ENCODE measurements at places on chromosomes 5 and 9. TPM values are rescaled to one million over a fixed set of nuclear protein-coding genes. Genes with fewer than 3 reads are reported as not detected.

Gene FBXO4
- total RNA-seq, result 16.9 TPM

Gene BOD1
- 51.4 TPM for total RNA-seq

Gene FOXD4L6
- total RNA-seq, result not detected

Gene SLC25A2
- not detected for total RNA-seq

Gene GABRA1
- total RNA-seq, result not detected

Gene QRFP
- total RNA-seq, result not detected

Gene PPP1R26
- 13.4 TPM for total RNA-seq

Gene FCN1
- total RNA-seq, result not detected

Gene SPINK7
- total RNA-seq, result not detected

Gene ITK
- total RNA-seq, result 0.11 TPM

Gene CDO1
- total RNA-seq, result 0.89 TPM

Gene SLIT3
- 61.9 TPM for total RNA-seq

DNA sequence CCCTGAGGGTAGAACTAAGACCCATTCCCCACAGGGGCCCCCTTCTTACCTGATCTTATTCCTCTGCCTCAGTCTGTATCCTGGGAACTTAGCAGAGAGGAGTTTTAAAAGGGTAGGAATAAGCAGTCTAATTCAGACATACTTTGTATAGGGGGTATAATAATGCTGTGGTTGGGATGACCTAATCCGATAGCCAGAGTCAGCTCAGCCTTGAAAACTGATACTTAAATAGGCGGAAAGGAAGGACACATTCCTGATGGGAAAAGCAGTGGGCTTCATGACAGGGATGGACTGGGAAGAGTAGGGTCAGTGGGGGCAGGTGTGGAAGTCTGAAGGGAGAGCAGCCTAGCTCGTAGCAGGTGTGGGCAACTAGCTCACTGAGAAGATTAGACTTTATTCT lies 52.2 kb upstream of the TESK1 start:
- H3K27ac ChIP-seq, result peak overlapping the region; percentile 10
- no peak overlapping the region for H3K4me3 ChIP-seq
- no peaks in the 10 kb centered on the region for H3K27me3 ChIP-seq
- H3K36me3 ChIP-seq, result peaks cover 22% of the 10 kb centered on the region
- H3K4me1 ChIP-seq, result peaks cover 41% of the 10 kb centered on the region

DNA sequence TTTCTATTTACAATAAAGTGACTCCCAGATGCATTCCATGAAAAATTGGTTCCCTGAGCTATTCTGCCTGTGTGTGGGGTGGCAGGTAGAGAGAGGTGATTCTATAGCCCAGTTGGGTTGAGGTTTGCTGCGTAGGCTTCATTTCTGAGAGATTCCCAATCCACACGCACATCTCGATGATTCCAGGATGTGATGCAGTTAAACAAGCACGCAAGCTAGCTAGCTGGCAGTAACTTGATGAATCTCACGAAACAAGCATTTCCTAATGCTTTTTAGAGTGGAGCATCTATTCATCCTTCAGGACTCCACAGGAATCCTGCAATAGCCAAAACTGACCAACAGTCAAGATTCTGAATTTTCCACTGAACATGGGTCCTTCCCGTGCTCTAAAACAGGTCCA lies 43.8 kb upstream of the CER1 start:
- no peak overlapping the region for H3K4me3 ChIP-seq
- no peak overlapping the region for H3K27ac ChIP-seq
- no peaks in the 10 kb centered on the region for H3K36me3 ChIP-seq
- DNase-seq, result no peak
- H3K27me3 ChIP-seq, result no peaks in the 10 kb centered on the region

DNA sequence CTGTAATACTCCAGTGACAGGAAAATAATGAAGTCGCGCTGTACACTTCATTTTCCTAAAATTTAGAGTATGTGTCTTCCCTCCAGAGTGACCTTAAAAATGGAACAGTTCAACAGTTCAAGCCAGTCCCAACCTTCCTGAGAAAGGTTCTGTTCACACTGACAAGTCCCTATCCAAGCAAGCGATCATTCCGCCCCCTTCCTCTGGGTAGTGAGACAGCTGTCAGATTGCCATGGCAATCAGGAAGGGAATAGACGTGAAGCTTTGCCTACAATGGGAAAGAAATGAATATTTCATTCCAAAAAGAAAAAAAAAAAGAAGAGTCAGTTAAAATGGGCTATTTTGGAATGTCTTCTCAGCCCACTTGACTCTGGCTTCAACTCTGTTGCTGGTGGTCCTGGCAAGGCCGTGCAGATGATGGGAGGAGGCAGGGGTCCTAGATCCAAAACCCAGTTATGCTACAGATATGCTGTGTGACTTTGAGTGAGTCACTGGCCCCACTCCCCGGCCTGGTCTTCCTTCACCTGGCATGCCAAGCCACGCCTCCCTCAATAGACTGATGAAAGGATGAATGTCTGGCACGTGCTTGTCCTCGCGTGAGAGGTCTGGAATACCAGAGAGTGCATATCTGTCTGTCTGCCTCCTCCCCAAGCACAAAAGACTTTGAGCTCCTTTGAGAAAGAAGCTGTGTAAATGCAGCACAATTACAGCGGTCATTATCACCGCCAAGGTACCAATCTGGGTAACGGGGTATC lies 165.8 kb upstream of the WWC1 start:
- DNase-seq, result no peak
- H3K4me1 ChIP-seq, result 0 out of 2 replicates have a peak, but pooled peaks cover 10% of the 10 kb centered on the region
- H3K27me3 ChIP-seq, result no peaks in the 10 kb centered on the region
- H3K27ac ChIP-seq, result no peak overlapping the region

DNA sequence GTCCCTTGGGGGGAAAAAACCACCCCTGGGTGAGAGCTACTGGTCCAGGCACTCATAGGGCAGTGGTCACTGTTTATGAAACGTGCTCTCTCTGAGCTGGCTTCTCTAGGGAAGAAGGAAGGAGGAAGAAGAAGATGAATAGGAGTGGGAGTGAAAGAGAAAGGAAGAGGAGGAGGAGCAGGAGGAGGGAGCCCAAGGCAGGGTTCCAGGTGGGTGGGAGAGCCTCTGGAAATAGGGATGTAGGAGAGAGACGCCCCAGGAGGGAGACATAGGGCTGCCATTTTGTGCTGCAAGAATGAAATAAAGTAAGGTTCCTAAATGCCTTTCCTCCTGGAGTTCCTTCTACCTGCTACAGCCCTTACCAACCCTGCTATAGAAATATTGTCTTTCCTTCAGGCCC lies 65.7 kb downstream of the PCDH1 start:
- no peak overlapping the region for H3K27ac ChIP-seq
- peaks cover 40% of the 10 kb centered on the region for H3K27me3 ChIP-seq
- H3K36me3 ChIP-seq, result no peaks in the 10 kb centered on the region
- H3K4me1 ChIP-seq, result no peaks in the 10 kb centered on the region

GRCh38 chr9:130222833-130223232 lies 42.7 kb upstream of the HMCN2 start:
- no peaks in the 10 kb centered on the region for H3K4me1 ChIP-seq
- peaks cover 8% of the 10 kb centered on the region for H3K36me3 ChIP-seq
- H3K4me3 ChIP-seq, result no peak overlapping the region
- no peaks in the 10 kb centered on the region for H3K27me3 ChIP-seq
- no peak for DNase-seq

GRCh38 chr5:137015540-137016116 lies 483.5 kb downstream of the SPOCK1 start:
- DNase-seq, result no peak
- no peaks in the 10 kb centered on the region for H3K4me1 ChIP-seq
- no peaks in the 10 kb centered on the region for H3K27me3 ChIP-seq
- H3K36me3 ChIP-seq, result no peaks in the 10 kb centered on the region
- no peak overlapping the region for H3K27ac ChIP-seq

GRCh38 chr5:32174011-32174870 lies at the start of gene GOLPH3:
Gene GOLPH3, minus strand, starts transcription at chr5:32174319. Its CDS starts 285 bp downstream, at chr5:32174034.
- H3K27me3 ChIP-seq, result no peaks in the 10 kb centered on the region
- peaks cover 12% of the 10 kb centered on the region for H3K36me3 ChIP-seq
- peak within 1 kb of the TSS; percentile 96 for H3K4me3 ChIP-seq
- H3K4me1 ChIP-seq, result peaks cover 38% of the 10 kb centered on the region
- H3K27ac ChIP-seq, result peak within 1 kb of the TSS; percentile 99
- peak; percentile 98 for DNase-seq

DNA sequence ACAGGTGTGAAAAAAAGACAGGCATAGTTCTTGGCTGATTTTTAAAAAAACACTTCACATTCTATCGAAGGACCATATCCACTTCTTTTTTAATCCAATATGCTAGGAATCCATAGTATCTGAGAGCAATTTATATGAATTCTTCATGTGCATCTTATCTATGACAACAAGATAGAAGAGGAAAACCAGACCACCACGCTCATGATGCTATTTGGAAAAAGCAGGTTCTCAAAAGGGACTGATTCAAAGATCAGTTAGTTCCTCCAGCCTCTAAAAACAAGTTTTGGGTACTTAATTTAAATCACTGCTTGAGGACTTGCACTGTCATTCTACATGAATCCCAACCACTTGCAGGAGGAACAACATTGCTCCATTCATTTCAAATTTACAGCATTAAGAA lies 6.3 kb downstream of the MEF2C start:
- H3K27me3 ChIP-seq, result no peaks in the 10 kb centered on the region
- H3K36me3 ChIP-seq, result no peaks in the 10 kb centered on the region
- H3K4me1 ChIP-seq, result peaks cover 19% of the 10 kb centered on the region
- H3K4me3 ChIP-seq, result no peak overlapping the region

GRCh38 chr9:83379045-83379444 lies 159.2 kb downstream of the FRMD3 start:
- no peaks in the 10 kb centered on the region for H3K27me3 ChIP-seq
- DNase-seq, result no peak
- no peaks in the 10 kb centered on the region for H3K4me1 ChIP-seq
- H3K36me3 ChIP-seq, result no peaks in the 10 kb centered on the region
- no peak overlapping the region for H3K4me3 ChIP-seq

DNA sequence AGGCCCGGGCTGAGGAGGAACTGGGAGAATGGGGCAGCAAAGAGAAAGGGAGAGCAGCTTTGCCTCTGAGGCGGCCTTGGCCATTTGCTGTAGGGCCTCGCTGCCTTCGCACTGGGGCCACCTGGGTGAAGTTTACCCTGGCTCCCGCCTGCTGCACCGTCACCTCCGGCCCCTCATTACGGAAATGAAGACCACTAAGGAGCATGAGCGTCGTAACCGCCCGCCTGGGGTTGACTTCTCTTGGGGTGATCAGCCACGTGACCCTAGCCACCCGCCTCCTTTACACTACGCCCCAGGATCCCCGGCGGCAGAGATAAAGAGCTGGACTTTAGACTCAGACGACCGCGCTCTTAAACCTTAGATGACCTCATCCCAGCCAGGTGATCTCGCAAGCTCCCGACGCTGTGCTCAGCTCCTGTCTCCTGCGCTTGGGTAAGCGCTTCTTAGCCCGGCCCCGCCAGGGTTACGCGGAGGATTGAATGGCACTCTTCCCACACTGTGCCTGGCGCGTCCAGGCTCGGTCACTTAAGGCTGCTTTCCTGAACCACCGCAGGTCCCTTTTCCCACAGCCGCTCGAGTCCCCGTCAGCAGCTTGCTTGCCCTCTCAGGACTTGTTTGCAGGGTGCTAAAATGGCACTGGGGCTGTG lies 107.9 kb upstream of the LARP1 start:
- H3K27ac ChIP-seq, result no peak overlapping the region
- no peaks in the 10 kb centered on the region for H3K27me3 ChIP-seq
- H3K36me3 ChIP-seq, result no peaks in the 10 kb centered on the region

GRCh38 chr5:180673371-180674089 lies 24.1 kb upstream of the FLT4 start:
- DNase-seq, result no peak
- H3K27me3 ChIP-seq, result peaks cover 22% of the 10 kb centered on the region
- no peak overlapping the region for H3K4me3 ChIP-seq
- H3K4me1 ChIP-seq, result no peaks in the 10 kb centered on the region
- H3K36me3 ChIP-seq, result no peaks in the 10 kb centered on the region

- H3K4me1 ChIP-seq, result peaks cover 7% of the 10 kb centered on the region
- peaks cover 17% of the 10 kb centered on the region for H3K36me3 ChIP-seq
- no peak overlapping the region for H3K4me3 ChIP-seq
- no peaks in the 10 kb centered on the region for H3K27me3 ChIP-seq
- no peak overlapping the region for H3K27ac ChIP-seq
Measured at GRCh38 chr5:138898742-138899141, 23.6 kb upstream of the LRRTM2 start.

DNA sequence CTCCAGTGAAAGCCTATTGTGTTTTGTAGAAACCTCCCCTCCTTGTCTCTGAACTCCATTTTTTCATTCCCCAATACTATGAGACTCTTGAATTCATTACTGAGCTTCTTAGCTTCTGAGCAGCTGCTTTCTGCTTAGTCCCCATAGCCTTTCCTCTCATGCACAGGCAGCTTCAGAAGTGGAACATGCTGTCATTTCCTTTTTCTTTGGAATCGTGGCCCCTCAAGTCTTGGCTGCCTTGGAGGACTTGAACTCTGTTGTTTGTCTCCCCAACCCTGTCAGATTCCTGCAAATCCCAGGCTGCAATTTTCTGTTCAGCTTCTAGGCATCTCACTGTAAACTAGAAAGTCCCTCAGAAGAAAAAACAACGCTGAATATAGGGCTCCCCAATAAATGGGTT lies 268.5 kb downstream of the ARRDC3 start:
- no peaks in the 10 kb centered on the region for H3K27me3 ChIP-seq
- H3K27ac ChIP-seq, result no peak overlapping the region
- H3K4me1 ChIP-seq, result peaks cover 23% of the 10 kb centered on the region
- H3K36me3 ChIP-seq, result no peaks in the 10 kb centered on the region
- H3K4me3 ChIP-seq, result no peak overlapping the region
- no peak for DNase-seq

GRCh38 chr9:102855641-102856040 lies 139.5 kb upstream of the CYLC2 start:
- no peak overlapping the region for H3K4me3 ChIP-seq
- H3K4me1 ChIP-seq, result no peaks in the 10 kb centered on the region
- DNase-seq, result no peak
- no peak overlapping the region for H3K27ac ChIP-seq
- no peaks in the 10 kb centered on the region for H3K36me3 ChIP-seq

DNA sequence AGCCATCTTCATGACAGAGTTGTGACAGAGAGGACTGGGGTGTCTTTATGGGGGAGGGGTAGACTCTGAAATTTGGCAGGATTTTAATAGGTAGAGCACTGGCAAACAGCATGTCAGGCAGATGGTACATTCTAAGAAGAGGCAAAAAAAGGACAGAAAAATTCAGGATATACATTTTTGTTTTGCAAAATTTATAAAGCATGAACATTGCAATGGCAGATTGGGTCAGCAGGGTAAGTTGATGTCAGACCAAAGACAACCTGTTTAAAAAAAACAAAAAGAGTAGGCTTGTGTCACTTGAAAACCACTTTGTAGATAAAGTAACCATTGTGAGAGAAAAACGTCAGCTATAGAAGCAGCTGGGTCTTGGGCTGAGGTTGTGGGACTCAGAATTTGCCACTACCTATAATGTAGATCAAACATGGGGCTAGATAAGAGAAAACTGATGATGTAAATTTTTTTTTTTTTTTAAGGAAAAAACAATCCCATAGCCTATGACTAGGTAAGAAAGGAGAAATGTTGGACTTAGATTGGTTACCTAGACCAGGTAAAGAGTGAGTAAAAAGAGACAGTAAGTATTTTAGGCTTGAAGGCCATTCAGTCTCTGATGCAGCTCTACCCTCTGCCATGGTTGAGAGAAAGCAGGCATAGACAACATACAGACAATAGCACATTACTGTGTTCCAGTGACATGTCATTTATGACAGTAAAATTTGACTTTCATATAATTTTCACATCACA lies 8.3 kb downstream of the CAMK4 start:
- H3K27me3 ChIP-seq, result no peaks in the 10 kb centered on the region
- no peak overlapping the region for H3K27ac ChIP-seq
- peaks cover 10% of the 10 kb centered on the region for H3K4me1 ChIP-seq
- no peak for DNase-seq
- no peak overlapping the region for H3K4me3 ChIP-seq

GRCh38 chr5:72223371-72223770 lies 96.7 kb downstream of the MRPS27 start:
- no peak overlapping the region for H3K27ac ChIP-seq
- H3K27me3 ChIP-seq, result no peaks in the 10 kb centered on the region
- H3K4me3 ChIP-seq, result no peak overlapping the region
- peaks cover 21% of the 10 kb centered on the region for H3K36me3 ChIP-seq
